ENCODE measurements at places on chromosomes 3 and 15.

GRCh38 chr15:39432912-39433348, 147.9 kb upstream of the THBS1 start:
- no peak for DNase-seq

GRCh38 chr3:48402281-48402732, 27.6 kb downstream of the PLXNB1 start:
- no peak for DNase-seq

DNA sequence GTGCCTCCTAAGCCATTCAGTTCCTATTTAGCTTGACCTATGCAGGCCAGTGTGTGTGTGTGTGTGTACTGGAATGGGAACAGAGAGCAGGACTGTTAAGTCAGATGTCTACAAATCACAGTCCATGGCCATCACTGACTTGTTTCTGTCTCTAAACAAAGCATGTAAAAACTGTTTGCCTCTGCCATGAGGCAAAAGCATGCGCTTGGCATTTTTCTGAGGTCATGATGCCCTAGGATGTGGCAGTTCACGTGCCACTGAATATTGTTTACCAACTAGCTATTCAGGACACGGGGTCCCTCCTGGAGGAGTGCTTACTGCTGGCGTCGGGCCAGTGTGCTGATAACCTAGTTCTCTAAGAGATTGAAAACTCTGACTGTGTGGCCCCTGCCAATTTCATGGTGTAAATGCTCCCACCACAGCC, 8.2 kb upstream of the ATP13A3 start:
- DNase-seq = no peak

DNA sequence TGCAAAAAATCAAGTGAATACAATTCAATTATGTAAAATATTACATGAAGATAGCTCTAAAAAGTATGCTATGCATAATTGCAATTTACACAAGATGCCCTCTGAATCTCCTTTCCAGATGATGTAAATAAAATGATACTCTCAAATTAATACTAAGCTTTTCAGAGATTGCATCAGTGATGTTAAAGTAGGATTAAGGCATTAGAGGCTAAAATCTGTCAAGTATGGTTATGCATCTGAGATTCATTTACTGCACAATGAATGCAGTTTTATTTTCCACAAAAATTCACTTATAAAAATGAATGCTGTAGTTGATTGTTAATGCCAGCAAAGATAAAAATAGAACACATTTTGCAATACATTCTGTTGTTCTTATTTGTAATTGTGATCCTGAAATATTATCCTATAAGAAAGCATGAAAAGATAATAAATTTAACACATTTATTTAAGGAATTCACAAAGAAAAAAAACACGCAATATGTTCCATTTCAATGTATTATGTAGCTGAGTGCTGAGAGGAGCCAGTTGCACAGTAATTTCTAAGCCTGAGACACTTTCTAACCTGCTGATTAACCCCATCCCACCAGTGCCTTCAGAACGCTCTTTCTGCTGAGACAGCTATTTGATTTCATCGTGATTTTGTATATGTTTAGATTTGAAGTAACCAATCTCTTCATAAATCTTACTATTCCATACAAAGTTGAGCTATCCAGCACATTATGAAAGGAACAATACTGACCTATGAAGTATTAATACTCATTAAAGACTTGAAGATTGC, 224.4 kb downstream of the CADM2 start:
- DNase-seq = no peak

- DNase-seq = no peak
These were observed 18.1 kb upstream of the TRAT1 start for GRCh38 chr3:108804437-108804836.

DNA sequence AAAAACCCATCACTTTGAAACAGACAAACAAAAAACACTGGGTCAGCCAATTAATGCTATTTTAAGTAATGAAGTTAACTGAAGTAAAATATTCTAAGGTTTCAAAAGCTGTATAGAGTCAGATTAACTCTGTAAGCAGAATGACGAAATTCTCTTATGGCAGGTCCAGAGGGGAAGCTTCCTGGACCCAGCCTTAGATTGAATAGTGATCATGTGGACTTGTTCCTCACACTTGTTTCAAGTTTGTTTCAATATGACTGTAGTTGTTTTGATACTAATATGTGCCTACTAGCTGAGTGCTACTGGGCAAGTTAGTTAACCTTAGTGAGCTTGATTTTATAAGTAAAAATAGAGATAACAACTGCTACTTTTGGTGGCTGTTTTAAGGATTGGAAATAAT, 32.6 kb downstream of the PLS1 start:
- no peak for DNase-seq

DNA sequence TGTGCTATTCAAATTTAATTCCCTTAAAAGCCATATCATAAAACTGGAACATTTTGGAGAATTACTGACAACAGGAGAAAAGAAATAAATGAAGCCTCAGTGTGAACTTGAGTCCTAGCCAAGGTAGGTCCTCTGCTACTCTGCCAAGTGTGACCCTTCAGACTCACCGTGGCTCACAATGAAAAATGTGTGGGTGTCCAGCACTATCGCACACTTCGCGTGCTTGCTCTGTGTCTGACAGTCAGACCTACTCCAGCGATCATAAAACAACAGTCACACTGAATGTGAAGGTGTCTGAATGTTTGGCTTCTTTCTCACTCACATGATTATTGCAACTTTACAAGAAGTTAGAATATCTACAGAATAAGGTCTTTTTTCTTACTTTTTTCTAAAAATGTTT, 65.8 kb upstream of the TRA2B start:
- no peak for DNase-seq

DNA sequence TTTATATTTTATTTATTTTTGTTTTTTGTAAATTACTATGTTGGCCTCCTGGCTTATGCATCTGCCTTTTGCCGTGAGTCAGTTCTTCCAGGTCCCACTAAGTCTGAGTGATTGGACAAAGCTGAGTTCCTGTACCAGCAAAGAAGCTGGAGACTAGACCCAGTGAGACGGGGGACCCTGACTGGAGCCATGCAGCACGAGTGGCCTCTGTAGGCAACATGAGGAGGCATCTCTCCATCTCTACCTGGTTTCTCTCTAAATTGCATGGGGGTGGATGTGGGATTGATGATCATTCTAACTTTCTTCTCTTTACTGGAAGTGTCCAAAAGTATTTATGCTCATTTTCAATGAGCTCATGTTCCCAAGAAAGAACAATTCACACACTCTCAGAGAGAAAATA, 155.3 kb upstream of the MRPL3 start:
- DNase-seq = no peak

DNA sequence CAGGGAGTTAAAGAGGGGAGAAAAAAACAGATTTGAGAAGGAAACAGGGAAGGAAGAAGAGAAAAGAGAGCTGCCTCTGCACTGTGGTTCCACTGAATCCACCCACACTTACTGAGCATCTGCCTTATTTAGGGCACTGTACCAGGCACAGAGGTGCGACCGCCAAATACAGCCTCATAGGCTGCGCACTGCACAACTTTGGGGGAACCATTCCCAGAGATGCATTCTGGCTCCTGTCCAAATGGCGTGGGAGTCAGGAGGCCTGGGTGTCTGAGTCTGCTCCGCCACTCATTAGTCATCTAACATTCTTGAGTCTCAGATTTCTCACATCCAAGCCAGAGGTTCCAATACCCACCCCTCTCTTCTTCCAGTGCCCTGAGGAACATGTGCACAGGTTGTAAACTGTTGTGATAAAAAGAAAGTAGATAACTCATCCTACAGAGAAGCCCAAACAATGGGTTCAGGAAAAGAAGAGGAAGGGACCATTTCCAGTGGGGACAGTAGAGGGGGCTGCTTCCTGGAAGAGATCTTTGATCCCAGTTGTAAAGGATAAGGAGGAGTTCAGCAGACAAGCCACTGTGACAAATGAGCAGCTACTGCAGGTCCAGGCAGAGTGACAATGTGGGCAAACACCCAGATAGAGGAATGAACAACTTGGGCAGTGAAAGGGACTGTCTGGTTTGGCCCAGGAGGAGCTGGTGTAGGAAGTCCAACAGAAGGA, 254.6 kb downstream of the UACA start:
- DNase-seq = no peak

DNA sequence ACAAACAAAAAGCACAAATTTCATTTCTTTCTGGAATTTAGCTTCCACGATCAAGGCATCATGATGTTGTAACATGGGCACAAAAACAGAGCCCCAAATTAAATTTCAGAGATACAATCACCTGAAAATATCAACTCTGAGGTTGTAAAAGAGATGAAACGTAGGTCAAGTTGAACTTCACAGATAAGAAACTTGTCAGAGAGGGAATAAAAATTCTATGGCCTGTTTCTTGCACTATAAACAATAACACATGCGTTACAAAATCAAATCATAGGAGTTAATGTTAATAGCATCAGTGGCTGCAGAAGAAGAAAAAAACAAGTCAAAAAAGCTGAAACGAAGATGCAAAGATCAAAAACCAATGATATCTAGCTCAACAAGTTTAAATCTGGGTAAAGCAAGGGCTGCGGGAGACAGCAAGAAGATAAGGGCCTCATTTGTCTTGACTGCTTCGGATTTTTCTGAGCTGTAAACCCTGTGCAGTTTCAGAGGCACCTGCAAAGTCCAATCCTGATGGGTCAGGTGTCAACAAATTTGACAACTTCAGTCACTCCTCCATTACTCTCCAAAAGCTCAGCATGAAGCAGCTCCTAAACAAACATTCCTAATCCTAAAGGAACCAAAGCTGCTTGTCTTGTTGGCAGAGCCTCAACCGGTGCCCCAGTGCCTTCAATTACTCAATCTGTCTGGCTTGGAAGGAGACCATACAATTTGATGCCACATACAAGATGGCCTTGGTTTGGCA, 219.8 kb downstream of the STT3B start:
- no peak for DNase-seq

DNA sequence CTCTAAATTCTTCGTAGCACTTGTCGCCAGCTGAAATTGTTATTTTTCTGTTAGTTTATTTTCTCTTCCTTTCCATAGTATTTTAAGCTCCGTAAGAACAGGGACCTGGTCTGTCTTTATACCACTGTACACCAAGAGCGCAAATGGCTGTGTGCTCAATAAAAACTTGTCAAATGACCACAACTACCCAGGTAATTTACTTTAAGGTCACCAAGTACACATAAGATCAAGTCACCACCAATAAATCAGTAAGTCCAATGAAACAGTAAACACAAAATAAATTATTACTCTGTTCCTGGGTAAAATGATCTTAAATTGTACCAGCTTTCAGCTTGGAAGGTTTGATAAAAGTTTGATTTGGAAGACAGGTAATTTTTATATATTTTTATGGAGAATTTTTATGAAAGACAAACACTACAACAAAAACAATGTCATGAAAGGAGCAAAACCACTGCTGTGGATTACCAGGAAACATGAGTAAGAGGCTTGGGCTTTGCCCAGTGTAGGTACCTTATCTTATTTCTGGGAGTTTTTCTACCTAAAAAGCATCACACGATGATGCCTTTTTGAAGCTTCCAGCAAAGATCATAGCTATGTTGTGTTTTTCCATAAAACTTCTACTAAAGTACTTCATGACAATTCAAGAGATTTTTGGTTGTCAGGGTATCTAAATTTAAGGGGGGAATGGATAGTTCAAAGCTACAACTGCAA, 406.8 kb downstream of the SHQ1 start:
- no peak for DNase-seq

GRCh38 chr3:52910823-52911222, 13.5 kb upstream of the STIMATE start:
- no peak for DNase-seq

GRCh38 chr3:134085034-134085775, 55.5 kb upstream of the SLCO2A1 start:
- DNase-seq = no peak

DNA sequence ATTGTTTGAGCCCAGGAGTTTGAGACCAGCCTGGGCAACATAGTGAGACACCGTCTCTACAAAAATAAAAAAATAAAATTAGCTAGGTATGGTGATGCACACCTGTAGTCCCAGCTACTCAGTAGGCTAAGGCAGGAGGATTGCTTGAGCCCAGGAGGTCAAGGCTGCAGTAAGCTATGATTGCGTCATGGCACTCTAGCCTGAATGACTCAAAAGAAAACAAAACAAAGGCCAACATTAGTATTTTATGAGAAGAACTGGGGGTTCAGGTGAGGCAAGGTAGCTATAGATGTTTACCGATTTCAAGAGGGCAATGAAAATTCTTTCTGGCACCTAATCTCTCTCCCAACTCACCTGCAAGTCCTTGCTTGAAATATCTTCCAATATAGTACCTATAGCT, 77.2 kb downstream of the GREM1 start:
- no peak for DNase-seq

- DNase-seq = no peak
These were observed 10.9 kb downstream of the CTDSPL start for GRCh38 chr3:37872413-37873160.

DNA sequence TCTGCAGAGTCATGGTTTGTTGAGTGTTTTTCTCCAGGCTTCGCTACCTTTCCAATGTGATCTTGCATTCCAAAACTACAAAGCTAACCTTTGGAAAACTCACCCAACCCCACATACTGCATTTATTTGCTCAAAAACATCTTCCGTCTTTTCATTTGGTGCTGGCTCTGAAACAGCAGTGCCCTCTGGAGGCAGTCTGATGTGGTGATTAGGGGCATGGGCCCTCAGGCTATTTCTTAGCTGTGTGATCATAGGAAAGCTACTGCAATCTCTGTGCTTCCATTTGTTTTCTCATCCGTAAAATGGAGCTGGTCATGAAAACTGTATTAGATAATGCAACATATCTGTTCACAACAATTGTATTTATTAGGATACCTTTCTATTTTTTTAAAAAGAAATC, 47.0 kb downstream of the MTHFS start:
- peak; percentile 5 for DNase-seq

- DNase-seq = no peak
These were observed 123.1 kb downstream of the CHCHD6 start for GRCh38 chr3:126827121-126827520.

- no peak for DNase-seq
These were observed 15.3 kb upstream of the PRKCD start for GRCh38 chr3:53145713-53146080.

DNA sequence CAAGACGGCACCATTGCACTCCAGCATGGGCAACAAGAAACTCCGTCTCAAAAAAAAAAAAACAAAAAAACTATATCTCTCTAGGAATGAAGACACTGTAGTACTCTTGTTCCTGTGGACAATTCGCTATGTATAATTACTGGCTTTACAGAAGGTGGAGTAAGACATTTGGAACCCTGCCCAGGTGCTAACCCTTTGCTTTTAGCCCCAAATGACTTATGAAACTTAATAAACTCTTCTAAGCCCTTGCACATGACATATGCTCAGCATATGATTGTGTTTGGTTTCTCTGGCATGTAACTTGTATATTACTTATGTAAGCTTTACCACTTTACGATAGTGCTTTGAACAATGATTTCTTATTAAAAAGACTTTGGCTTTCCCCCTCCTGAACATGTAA, 27.3 kb upstream of the PRTG start:
- DNase-seq = no peak

Data from NCI-H1105 treated with DMSO at 0.1 percent for 48 hours (cell line).